ENCODE measurements at places on chromosomes 4 and X.

DNA sequence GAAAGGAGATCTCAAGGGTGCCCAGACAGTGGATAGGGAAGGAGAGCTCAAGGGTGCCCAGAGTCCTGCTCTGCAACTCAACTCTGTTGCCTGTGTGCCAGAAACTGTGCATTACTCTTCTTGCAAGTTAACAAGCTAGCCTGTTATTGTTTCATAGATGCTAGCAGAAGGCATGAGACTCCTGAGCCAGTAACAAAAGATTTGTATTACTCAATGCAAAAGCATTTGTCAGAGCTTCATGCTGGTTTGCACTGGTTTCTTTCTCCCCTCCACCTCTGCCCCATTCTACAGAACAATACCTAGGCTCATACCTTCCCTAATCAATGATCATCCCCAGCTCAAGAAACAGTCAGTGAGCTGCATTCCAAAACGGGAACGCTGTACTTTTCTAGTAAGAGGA is 124.5 kb upstream of the NEIL3 start:
- DNase-seq: no peak

GRCh38 chrX:20026278-20026677 is 35.4 kb upstream of the BCLAF3 start:
- DNase-seq: peak; percentile 25

DNA sequence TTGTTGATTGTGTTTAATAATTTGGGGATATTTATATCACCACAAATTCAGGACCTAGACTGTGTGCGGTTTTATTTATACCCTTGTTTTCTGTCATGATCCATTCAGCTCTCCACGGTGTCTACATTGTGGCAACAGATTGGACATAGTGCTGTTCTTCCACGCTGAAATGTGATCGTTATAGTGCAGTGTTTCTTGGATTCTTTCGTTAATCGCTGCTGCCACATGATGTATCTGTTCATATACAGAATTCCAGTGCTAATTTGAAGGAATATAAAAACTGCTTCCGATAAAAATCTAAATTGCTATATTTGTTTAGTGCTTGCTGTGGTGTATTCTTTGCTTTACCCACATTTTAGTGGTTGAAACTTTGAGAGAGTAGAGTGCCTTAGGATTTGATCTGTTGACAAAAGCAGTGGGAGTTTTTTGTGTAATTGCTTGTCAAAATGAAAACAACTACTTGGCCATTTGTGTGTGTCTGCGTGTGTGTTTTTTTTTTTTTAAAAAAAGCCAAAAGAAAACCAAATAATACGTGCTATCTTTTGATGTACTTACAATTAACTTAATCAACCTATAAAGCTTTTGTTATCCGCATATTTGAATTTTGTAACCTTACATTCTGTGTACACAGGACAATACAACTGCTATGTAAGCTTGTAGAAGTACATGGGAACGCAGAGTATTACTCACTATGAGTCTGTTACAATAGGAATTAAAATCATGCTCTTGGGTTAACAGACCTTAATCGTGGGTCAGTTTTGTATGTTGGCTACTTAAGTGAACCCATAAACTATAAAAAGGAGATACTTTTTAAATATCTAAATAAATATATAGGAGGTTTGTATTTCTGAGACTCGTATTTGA is 353.3 kb downstream of the ARHGAP24 start:
- no peak for DNase-seq

DNA sequence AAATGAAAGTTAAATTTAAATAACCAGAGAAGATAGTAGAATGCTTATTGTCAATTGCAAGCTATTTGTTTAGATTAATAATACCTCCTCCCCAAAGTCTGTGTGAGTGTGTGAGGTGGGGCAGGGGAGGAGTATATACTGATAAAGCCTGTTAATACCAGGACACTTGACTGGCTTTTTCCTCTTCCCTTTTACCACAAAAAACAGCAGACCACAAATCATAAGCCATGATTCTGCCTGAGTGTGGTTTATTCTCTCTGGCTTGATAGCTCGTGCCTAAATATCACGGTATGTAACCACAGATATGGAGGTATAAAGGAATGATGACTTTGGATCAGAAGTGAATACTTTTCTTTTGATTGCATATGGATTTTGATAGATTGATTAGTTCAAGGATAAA is 21.9 kb upstream of the SCRG1 start:
- DNase-seq: no peak

GRCh38 chr4:152848508-152848907 is 68.8 kb downstream of the ARFIP1 start:
- DNase-seq: no peak

- DNase-seq: no peak
Measured at GRCh38 chr4:120446051-120446567, 379.5 kb upstream of the MAD2L1 start.

DNA sequence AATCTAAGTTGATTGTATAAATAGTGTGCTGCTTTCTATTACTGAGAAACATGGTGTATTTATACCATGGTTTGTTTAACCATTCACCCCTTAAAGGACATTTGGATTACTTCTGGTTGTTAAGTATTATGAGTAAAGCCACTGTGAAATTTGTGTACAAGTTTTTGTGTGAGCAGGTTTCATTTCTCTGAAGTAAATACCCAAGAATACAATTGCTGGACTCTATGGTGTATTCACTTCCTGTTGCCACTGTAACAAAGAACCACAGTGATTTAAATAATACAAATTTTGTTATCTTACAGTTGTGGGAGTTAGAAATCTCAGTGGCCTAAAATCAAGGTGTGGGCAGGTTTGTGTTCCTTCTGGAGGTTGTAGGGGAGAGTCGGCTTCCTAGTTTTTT is 869.6 kb downstream of the CCSER1 start:
- no peak for DNase-seq

DNA sequence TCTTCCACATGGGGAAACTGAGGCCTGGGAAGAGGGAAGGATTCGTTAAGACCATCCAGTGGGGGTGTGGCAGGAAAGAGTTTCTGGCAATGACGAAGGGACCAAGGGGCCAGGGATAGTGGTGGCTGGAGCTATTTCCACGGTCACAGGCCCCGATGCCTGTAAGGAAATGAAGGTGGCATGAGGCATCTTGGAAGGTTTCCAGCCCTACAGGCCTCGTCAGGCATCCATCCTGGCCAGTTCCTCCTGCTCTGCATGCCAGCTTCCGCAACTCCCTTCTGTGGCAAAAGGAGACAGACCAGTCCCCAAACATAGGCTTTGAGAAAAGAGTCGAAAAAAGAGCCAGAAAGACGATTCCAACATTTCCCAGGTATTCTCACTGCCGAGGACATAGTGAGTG is 9.2 kb upstream of the C4orf50 start:
- DNase-seq: no peak

DNA sequence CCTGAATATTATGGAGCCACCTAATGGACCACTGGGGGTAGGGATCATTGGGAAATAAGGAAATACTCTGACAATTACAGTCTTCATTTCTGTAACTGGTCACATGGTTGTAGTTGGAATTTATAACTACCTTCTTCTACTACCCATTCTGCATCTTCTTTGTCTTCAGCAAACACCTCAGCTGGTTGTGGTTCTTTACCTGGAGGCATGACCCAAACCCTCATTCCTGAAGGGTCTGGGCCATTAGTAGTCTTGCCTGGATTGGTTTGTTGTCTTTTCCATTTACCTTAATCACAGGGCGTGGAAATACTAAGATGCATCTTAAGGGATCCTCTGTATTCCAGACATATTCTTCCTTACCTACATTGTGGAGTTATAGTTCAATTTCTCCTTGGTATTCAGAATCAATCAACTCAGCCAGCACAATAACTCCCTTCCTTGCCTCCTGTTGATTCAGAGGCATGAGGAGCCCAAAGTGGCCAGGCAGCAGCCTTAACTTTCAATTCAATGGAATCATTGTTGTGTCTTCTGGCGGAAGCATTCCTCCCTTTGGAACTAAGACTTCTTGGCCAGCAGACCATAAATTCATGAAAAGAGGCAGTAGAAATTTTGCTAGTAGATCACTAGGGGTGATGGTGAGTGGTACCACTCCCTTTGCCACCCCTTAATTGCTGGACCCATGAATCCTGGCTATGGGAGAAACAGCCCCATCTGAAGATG is 75.7 kb upstream of the RAP2C start:
- DNase-seq: no peak

GRCh38 chrX:66676413-66676812 is 37.5 kb upstream of the EDA2R start:
- no peak for DNase-seq

DNA sequence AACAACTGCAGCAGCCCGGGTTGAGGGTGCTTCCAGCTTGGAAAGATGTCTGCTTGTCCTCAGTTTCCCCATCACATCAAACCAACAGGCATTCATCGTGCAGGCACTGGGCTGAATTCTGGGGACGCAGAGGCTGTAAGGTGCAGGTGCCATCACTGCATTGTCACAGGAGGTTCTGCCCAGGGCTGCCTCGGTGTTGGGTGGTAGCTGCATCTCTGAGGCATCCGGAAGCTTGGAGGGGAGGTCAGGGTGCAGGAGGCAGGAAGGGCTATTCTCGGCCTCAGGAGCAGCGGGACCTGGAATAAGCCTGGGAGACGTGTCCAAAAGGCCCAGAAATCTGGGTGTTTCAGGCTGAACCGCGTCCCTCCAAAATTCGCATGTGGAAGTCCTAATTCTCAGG is 134.6 kb downstream of the HMX1 start:
- no peak for DNase-seq

DNA sequence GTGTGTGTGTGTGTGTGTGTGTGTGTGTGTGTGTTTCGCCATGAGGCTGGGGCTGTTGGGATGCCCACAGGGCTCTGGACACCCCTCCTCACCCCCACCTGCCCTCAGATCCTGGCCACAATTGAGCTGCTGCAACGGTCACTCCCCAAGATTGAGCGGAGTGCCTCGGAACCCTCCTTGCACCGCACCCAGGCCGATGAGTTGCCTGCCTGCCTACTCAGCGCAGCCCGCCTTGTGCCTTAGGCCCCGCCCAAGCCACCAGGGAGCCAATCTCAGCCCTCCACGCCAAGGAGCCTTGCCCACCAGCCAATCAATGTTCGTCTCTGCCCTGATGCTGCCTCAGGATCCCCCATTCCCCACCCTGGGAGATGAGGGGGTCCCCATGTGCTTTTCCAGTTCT is 10.2 kb downstream of the ARAF start:
- no peak for DNase-seq

DNA sequence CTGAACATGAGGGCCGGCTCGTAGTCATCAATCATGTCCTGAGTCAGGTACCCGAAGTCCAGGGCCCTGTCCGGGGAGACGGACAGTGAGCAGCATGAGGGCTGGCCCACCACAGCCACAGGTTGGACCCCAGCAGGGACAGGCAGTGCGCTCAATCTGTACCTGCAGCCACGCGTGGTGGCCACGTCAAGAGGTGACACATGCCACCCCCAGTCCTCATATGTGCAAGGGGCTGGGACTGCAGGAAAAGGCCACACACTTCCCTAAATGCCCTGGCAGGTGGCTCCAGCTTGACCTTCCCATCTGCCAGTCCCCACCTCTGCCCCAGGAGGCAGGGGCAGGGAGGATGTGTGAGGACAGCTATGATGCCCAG is 73.8 kb upstream of the MXD4 start:
- no peak for DNase-seq

DNA sequence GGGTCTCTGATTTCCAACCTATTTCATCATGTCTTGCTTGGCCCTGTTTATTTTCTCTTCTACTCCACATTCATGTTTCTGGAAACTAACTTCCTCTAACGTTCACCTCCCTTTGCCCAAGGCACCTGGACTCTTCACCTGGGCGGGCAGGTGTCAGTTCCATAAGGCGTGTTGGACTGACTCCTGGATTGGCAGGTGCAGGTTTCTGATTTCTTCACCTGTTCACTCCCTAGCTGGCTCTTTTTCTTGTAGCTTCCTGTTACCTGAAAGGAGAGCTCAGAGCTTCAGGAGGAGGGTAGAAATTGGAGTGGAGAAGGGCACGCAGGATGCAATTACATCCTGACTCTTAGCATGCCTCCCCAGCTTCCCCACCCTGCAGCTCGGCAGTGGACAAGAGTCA is 350.8 kb upstream of the KLF3 start:
- DNase-seq: no peak

DNA sequence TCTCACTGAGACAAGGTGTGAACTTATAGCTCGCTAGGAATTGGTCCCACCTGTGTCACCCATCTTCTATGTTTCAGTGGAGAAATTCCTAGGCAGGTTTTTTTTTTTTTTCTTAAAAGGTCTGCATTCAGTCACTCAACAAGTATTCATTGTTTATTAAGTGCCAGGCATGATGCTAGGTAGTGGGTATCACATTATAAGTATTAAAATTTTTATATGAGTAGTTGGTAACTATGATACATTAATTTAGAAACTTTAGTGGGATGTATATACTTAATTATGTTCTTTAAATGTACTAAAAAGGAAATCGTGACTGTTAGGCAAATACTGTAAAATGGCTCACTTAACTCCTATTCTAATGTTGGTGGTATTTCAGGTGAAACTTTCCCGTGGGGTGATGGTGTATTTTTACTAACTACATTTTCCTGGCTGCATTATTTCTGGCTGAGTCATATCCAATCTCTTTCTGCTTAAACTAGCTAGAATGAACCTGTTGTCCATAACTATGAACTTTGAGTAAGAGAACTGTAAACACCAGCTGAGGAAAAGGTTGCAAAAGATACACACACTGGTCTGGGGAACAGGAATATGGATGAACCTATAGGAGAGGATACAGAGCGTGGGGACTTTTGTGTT is 49.3 kb upstream of the MED14 start:
- no peak for DNase-seq

GRCh38 chr4:89765528-89765927 is 71.4 kb downstream of the SNCA start:
- DNase-seq: no peak

DNA sequence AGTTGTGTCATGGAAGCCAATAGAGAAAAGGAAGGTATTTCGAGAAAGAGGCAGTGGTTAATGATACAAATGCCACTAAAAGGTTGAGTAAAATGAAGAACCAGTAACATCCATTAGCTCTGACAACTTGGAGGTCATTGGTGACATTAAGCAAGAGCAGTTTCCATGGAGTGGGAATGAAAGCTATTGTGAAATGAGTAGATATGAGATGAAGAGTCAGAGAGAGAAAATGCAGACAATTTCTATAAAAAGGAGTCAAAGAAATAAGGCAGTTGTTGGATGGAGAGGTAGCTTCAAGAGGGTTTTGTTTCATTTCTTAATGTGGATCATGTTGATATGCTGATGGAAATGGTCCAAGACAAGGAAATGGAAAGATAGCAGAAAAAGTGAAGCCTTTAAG is 9.6 kb upstream of the AMTN start:
- DNase-seq: no peak

GRCh38 chr4:177726111-177726510 is 283.9 kb upstream of the AGA start:
- no peak for DNase-seq

GRCh38 chr4:31727030-31727429 is 1006.9 kb downstream of the PCDH7 start:
- no peak for DNase-seq

DNA sequence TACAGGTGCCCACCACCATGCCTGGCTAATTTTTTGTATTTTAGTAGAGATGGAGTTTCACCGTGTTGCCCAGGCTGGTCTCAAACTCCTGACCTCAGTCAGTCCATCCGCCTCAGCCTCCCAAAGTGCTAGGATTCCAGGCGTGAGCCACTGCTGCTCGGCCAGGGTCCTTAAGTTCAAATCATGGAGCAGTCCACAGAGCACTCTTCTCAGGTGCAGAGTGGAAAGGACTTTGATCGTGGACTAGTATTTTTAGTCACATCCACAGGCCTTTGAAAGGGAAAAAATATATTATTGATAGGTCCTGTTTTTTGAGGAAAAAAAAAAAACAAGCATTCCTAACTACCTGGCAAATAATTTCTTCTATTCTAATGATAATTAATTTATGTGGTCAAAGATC is 31.2 kb downstream of the GAB1 start:
- DNase-seq: no peak

Measured in amniotic stem cell (primary cell).